ENCODE measurements at places on chromosomes 6 and 20.

DNA sequence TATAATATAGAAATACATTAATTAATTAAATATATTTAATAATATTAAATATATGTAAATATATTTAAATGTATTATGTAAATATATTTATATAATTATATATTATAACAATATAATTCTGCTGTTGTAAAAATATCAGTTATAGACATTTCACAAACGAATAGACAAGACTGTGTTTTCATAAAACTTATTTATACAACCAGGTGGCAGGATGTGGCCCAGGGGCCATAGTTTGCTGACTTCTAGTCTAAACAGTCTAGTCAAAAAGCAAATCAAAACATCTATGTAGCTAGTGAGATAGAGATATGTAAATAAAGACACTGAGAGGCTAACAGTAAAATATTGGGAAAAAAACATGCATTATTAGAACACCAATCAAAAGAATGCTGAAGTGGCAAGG lies 136.4 kb downstream of the TBXT start:
- no peak for DNase-seq

DNA sequence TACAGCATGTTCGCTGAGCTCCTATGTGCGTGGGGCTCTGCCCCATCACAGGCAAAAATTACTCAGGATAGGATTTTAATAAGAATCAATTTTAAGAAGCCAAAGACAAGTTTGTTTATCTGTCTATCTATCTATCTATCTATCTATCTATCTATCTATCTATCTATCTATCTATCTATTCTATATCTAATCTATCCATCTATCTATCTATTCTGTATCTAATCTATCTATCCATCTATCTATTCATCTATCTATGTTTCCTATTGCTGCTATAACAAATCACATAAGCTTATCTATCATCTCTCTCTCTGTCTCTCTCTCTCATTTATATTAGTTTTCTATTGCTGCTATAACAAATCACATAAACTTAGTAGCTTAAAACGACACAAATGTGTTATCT lies 1.7 kb downstream of the ARHGAP40 start:
- no peak for DNase-seq

- DNase-seq = no peak
Observed at GRCh38 chr6:57216235-57217101, 5.6 kb downstream of the RAB23 start.

DNA sequence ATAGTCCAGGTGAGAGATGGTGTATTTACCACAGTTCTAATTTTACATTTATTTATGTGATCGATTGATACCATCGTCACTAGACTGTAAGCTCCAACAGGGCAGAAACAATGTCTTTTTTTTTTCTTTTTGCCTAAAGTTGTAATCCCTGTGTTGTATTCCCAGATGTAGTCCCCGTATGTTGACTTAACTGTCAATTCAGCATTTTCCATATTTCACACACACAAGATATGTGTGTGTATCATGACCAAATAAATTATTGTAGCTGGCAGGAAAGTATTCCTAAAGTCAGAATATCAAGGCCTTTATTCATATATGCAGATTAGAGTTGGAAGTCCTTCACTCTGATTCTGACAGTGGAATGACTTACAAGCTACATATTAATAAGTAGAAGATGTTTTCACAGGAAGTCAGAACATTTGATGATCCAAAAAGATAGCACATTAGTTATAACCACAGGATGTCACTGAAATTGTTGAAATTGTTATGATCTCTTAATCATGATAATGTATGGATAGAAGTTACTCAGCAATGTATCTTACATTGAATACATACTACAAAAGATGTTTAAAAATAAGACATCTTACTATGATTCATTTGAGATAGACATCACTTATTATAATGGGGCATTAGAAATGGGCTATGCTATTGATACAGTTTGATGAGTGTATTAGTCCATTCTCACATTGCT lies 10.6 kb downstream of the RNF182 start:
- DNase-seq = no peak

GRCh38 chr6:10448096-10448495 lies 33.2 kb upstream of the TFAP2A start:
- DNase-seq = no peak

DNA sequence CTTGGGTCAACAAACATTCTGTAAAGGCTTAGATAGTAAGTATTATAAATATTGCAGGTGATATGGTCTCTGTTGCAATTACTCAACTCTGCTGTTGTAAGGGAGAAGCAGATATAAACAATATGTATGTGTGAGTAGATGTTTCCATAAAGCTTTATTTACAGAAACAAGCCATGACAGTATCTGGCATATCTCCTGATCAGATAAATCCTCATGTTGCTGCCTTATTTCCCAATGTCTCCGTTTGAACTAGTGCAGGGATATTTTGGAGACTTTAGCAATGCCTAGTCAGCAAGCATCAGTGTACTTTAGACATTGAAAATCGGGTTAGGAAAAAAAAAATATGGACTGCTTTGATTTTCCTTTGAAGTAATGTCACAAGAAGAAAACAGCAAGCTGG lies 96.1 kb downstream of the LAMA2 start:
- no peak for DNase-seq

DNA sequence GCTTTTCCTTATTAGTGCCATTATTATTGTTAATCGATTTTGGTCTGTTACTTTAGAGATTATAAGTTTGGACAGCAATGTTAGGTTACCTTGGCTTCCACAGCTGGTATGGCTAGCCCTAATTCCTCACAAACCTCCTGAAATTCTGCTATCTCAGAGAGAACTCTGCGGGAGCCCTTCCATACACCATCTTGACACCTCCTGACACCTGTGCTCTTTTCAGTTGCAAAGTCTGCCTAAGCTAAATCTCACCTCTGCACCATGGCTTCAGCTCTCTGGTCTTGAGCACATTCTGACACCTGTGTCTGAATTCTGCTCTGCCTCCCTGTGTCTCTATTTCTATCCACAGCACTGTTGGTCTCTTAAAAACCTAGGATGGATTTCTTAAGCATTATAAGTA lies 106.5 kb downstream of the DCDC2 start:
- no peak for DNase-seq

DNA sequence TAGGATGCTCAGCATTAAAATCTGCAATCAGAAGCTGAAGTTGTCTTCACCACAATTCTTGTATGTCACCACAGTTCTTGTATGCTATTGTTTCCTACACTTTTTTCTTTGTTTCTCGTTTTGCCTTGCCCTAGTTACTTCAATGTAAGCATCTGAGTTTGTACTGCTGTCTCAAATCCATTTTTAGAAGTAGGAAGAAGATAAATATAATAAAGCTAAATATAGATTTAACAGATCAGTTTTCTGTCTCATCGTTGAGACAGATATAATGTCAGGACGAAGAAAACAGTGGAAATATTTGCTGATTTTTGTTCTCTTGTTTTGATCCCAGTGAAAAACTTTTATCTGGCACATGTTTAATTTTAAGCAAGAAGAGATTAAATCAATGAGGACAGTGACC lies 318.0 kb downstream of the QKI start:
- no peak for DNase-seq

DNA sequence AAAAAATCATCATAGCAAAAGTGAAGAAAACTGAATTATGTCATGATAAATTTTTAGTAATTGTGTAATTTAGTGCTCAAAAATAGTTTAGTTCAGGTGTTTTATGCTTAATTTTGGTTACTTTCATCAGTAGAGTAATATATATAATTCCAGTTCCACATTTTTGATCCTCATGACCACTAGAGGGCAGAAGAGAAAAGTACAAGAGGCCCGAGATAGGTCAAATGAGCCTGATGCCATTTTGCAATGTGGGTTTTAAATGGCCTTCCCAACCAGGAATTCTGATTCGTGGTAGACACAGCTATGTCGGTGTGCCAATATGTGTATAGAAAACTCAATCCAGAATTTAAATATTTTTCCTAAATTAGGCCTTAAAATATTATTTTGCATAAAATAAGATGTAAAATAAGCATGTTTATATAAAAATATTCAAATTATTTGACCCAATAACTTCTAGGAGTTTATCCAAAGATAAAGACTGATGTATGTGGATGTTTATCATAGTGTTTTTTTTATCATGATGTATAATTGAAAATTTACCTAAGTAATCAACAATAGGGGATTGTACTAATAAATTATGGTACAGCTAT lies 159.7 kb upstream of the RPS6KA2 start:
- no peak for DNase-seq

- DNase-seq = no peak
Observed at GRCh38 chr20:9741996-9742395, 96.9 kb downstream of the PAK5 start.

GRCh38 chr6:166998256-166999144 lies 697 bp upstream of the CEP43 start:
- DNase-seq = peak; percentile 21

DNA sequence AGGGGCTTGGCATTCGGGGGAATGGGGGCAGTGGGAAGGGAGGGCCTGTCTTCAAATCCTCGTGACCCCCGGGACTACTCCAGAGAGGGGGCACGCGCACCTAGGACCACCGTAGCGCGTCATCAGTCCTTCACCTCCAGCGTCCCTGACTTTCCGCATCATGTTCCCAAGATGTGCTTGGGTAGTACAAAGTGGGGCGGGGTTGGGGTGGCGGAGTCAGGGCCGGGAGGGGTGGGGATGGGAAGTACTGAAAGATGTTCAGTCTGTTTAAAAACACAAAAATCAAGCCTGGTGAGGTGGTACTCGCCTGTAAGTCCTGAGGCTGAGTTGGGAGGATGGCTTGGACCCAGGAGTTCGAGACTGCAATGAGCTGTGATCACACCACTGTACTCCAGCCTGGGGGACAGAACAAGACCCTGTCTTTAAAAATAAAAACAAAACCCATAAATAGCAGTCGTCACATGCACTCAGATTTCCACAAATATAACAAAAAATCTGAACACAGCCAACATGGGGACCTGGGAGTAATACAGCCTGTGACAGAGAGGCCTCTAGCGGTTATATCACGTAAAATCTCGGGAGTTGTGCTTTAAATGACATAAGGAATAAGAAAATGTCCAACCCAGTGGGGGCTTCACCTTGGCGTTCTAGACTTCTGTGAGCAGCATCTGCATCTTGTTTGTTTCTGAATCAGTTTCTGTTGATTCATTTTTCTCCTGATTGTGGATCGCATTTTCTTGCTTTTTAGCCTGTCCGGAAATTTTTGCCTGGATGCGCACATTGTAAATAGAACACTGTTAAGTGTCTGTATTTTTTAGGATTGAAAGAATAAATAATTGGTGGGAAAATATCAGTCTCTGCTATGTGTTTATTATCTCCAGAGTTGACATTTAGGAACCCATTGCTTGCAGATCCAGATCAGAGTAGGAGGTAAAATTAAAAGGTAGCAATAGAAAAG lies 698 bp upstream of the LRP11 start:
- DNase-seq = no peak

DNA sequence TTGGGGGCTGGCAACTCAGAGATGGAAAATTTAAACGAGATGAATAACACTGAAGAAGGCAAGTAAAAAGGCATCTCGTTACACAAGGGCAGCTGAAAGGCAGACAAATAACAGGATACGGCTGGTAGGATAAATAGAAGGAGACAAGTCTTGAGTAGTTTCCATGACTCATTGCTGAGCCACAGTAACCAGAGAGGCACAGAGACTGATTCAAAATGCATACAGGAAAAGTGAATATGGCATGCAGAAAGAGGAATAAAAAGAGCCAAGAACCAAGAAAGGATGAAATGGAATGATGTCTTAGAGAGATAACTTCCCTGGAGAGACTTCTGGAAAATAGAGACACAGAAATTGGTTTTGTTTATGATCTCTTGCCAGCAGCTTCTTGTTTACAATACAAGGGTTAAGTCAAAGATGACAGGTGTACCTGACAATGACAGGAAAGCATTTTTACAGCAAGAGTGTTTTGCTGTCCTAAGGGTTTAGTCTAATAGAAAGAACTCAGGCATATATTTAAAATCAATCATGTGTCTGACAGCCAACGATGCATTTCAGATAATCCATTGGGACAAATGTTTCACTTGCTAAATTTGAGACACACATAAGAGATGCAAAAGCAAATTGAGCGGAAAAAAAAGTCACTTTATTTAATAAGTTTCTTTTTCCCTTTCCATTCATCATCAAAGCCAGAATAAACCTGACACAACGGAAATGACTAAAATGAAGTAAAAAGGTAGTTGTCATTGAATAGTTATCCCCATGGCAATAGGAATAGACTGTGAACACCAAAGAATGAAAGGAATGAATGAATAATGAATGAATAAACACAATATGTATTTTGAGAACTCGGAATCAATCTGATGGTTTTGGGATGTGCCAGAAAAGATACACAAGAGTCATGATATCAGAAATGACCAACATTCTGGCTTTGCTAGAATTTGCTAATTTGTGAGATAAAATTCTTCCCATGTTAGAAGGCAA lies 68.0 kb upstream of the KCNQ5 start:
- DNase-seq = no peak

DNA sequence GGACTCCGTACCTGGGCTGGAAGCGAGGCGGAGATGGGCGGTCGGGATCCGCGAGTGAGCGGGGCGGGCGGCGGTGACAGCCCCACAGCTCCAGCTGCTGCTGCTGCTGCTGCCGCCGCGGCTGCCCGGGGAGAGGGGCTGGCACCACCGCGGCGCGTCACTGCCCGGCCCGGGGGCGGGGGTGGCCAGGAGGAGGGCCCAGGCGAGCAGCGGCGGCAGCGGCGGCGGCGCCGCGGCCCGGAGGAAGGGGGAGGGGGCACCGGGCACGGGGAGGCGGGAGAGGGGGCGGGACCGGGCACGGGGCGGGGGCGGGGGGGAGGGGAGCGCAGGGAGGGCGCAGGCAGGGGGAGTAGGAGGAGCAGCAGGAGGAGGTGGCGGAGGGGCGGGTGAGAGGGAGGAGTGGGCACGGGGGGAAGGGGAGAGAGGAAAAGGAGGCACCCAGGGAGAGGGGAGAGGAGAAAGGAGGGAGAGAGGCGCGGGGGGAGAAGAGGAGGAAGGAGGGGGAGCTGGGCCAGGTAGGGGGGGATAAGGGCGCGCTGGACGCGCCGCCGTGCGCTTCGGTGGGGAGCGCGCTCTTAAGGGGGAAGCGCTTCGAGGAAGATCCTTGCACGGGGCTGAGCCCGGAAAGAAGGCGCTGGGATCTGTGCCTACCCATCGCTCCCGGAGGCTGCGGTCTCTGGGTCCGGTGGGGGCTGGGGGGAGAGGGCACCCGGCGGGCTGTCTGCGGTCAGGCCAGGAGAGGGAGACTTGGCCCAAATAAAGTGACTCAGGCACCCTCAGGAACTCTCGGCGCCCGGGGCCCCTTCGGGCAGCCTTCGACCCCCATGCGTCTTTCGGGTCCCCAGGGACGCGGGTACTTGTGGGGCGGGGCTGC lies 101.5 kb downstream of the NOL4L start:
- peak; percentile 71 for DNase-seq

- no peak for DNase-seq
Observed at GRCh38 chr6:141118991-141119390, 1013.7 kb upstream of the GJE1 start.

GRCh38 chr20:57080796-57081195 lies 185.6 kb downstream of the BMP7 start:
- no peak for DNase-seq

- no peak for DNase-seq
Observed at GRCh38 chr6:157563611-157564284, 182.8 kb downstream of the ZDHHC14 start.

GRCh38 chr20:24690408-24690807 lies 221.0 kb downstream of the SYNDIG1 start:
- no peak for DNase-seq
